ENCODE measurements at places on chromosomes 2 and 18.

DNA sequence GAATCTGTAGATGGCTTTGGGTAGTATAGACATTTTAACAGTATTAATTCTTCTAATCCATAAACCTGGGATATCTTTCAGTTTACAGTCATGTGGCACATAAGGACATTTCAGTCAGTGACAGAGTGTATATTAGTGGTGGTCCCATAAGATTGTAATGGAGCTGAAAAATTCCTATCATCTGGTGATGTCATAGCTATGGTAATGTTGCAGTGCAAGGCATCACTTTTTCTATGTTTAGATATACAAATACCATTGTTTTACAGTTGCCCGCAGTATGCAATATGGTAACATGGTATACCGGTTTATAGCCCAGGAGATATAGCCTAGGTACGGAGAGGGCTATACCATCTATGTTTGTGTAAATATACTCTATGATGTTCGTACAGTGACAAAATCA, 9.7 kb downstream of the CCDC150 start:
- no peak for DNase-seq

- DNase-seq = no peak
Measured at GRCh38 chr2:29259221-29259620, 144.0 kb downstream of the CLIP4 start.

- DNase-seq = no peak
Measured at GRCh38 chr2:41618754-41619153, 429.1 kb upstream of the PKDCC start.

GRCh38 chr2:221318376-221319130, 253.6 kb downstream of the EPHA4 start:
- no peak for DNase-seq

GRCh38 chr2:112010751-112011150, 44.3 kb upstream of the TMEM87B start:
- DNase-seq = no peak

- peak; percentile 67 for DNase-seq
Measured at GRCh38 chr18:12946549-12947284, 1.1 kb upstream of the SEH1L start.

DNA sequence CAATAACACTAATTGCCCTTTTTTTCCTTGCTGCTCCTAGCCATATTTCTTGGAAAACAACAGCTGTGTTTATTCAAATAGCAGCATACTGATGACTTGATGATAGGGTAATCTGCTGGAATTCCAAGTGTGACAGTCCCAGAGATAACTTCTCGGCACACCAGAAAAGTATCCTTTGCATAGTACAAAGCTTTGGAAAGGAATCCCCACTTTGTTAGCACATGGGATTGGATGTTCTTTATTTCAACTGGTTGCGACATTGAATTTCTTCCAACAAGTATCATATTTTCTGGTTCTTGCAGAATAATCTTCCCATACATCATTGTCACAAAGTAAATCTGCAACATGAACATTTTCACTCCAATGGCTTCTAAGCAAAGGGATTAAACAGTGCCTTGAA, 445.8 kb upstream of the ACVR2A start:
- no peak for DNase-seq

- no peak for DNase-seq
Measured at GRCh38 chr2:192277494-192278109, 82.9 kb upstream of the TMEFF2 start.

- no peak for DNase-seq
Measured at GRCh38 chr2:191311627-191312026, 66.4 kb downstream of the MYO1B start.

DNA sequence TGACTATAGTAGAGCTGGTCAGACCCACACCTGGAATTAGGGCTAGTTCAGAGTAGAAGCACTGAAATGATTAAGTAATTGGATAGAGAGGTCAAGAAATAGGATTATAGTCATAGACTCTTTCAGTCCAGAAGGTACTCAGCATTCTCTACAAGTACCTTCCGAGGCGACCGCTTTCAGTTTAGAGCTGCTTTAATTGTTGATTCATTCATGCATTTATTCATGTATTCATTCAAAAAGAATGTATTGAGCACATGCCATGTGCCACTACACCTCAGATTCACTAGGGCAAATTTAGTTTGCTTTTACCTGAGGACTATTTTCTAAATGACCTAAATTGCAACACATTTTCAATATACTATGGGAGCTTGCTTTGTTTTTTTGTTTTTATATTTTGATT, 48.7 kb downstream of the CRIM1 start:
- no peak for DNase-seq

- DNase-seq = no peak
Measured at GRCh38 chr18:71011389-71011788, 722.5 kb downstream of the SOCS6 start.

DNA sequence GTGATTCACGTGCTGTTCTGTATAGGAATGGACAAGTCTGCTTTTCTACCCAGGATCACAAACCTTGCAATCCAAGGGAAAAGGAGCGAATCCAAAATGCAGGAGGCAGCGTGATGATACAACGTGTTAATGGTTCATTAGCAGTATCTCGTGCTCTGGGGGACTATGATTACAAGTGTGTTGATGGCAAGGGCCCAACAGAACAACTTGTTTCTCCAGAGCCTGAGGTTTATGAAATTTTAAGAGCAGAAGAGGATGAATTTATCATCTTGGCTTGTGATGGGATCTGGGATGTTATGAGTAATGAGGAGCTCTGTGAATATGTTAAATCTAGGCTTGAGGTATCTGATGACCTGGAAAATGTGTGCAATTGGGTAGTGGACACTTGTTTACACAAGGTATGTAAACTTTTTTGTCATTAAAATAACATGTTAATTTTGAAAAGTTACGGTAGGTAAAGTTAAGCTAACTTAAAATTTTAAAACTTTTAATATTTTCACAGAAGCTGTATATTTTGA, 33.0 kb downstream of the PPM1B start:
- no peak for DNase-seq

- no peak for DNase-seq
Measured at GRCh38 chr2:224659714-224660113, 56.5 kb downstream of the CCDC195 start.

DNA sequence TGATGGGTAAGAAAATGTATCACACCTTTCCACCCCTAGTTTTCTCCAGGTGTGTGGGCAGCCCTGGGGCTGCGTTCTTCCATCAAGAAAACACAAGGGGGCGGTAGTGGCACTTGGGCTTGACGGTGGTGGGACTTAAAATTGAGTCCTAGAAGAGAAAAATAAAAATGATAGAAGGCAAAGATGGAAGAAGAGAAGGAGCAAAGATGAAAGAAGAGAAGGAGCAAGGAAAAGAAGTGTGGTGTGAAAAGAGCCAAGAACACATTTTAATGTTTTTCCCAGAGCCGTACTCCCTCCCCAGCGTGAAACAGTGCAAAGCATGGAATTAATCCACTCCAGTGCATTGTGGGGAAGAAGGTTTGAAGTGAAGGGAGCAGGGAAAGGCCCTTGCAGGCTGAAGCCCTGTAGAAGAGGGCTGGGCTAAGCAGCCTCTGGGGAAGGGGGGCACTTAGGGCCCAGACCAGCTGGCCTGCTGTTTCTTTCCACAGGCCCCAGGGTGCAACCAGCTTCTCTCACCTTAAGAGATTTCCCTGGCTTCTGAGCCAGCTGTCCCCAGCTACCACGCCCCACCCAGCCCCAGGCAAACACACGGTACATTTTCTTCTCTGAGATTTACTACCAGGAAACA, 256.8 kb downstream of the RNF152 start:
- DNase-seq = peak; percentile 17

DNA sequence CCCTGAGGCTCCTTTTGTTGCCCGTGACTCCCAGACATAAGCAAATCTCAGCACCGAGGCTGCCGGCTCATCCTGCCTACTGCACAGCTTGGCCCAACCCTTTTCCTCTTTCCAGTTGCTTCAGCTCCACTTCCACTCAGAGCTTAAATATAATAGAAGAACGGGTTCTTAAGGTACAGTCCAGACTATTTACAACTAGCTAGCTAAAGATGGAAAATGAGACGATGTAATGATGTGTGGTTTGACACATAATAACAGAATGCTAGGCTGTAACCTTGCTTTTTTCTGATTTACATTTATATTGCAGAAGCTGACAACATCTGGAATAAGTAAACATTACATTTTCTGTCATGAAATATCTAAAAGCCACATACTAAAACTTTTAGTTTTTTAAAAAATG, 26.9 kb upstream of the ATP9B start:
- DNase-seq = no peak

- DNase-seq = no peak
Measured at GRCh38 chr2:75493230-75493629, 67.5 kb downstream of the EVA1A start.

DNA sequence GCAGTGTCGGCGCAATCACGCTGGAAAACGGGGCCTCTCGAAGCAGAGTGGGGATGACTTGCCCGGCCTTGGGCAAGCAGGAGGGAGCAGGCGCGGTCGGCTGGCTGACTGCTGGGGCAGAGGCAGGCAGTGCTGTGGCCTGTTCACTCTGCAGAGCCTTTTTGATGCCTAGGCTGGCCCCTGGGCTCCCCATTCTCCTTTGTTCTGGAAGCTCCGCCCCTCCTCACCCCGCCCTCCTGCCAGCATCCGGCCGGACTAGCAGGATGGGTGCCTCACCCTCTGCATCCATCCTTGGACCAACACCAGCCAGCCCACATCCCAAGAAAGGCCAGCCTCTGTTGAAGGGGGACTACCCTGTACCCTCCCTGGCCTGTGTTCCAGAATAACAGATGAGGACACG, at the start of gene ASPRV1:
TSS of gene ASPRV1 (minus strand) at position 136 of the 400 bp plus-strand sequence. CDS start 195 bp downstream, outside the sequence.
- DNase-seq = no peak

Measured in ovary (tissue), 10 donors.